ENCODE measurements at places on chromosomes 7 and 10. TPM values are rescaled to one million over a fixed set of nuclear protein-coding genes. Genes with fewer than 3 reads are reported as not detected.
A peak's percentile ranks its signal among the peaks of the same experiment; 100 is the strongest.

DNA sequence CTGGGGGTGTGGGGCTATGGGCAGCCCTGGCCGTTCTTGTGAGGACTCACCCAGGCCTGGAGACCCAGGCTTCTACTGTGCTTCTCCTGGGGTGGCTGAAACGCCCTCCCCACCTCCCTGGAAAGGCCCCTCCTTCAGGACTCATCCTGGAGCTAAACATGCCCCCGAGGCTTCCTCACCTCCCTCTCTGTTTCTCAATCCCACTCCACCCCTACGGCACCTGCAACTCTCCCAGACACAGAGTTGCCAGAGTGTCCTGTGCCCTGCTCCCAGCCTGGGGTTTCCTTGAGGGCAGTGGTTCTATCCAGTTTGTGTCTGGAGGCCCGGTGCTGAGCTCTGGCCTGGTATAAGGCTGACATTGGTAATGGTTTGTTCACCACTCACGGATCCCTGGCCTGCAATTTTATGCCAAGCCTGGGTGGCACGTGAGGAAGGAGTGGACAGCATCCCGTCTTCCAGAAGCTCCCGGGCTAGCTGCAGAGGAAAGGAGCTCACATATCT, 68.0 kb downstream of the GRID1 start:
- no peak for DNase-seq

DNA sequence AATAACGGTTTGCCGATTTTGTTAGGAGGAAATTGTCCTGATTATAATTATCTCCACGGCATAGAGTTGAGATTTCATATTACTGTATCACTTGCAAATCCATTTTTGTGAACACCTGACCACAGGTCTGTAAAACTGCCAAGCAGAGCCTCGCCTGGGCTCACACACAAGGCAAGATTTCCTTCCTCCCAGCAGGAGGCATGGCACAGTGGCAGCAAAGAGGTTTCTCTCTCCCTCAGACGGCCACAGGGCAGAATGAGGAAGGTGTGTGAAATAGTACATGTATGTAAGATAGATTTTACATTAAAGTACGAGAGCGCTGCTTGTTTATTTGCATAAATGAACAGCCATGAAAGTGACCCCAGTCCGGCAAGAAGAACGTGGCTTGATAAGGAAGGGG, 130.1 kb downstream of the CELF2 start:
- DNase-seq, result peak; percentile 47

The TYW1B gene
- 4.6 TPM for total RNA-seq

DNA sequence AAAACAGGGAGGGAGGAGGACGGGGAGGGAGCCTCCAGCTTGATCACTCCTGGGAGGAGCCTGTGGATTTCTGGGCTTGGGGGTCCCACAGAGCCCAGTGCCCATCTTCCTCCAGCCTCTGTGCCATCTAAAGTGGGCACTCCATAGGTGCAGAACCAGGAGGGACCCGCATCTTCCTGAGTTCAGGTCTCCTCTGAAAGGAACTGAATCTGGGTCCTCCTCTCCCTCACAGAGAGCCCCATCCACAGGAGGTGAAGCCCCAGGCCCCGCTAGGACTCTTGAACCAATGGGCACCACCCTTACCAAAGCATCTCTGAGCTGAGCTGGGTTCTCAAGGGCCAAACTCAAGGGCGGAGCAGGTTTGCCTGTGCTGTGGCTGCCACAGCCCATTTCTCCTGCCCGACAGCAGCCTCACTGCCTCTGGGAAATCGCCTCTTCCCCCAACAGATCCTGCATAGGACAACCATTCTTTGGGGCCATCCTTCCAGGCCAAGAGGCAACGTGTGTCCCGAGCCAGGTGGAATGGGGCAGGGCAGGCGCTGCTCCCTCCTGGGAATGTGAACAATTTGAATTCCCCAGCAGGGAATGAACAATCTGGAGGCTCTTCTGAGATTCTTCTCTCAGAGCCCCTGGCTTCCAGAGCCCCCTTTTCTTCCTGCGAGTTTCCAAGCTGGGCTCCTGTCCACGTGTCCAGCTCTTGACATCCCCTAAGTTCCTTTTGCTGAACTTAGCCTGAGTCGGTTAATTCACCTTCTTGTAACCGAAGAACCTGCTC, 411.0 kb upstream of the FOXK1 start:
- no peak for DNase-seq

The SFRP4 gene
- not detected for total RNA-seq

- no peak for DNase-seq
These were observed 28.0 kb downstream of the GRK5 start for GRCh38 chr10:119235356-119235755.

- DNase-seq, result no peak
These were observed 290.9 kb upstream of the SP8 start for GRCh38 chr7:21077602-21078001.

- no peak for DNase-seq
These were observed 40.4 kb downstream of the KCTD7 start for GRCh38 chr7:66669088-66669487.

DNA sequence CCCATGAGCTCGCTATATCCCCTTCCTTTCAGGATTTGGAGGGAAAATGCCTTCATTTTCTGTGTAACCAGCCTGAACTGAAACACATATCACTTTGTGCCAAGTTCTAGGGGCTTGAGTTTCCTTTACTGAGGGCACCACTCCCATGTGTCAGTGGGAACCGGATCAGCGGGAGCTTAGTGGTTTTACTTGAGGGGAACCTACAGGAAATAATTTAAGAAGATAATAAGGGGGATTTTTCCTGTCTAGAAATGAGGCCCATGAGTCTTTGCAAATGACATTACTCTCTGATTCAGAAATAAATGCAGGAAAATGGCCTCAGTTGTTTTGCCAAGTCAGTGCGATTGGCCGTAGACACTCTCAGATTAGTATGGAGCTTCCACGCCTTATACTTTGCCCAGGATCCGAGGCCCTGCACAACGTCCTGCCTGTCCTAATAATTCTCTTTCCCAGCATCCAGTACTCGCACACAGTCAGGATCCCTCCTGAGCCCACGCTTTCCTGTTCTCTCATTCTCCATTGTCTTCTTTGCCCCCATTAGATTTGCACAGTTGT, 86.4 kb upstream of the LYZL1 start:
- no peak for DNase-seq

- DNase-seq, result no peak
These were observed 21.7 kb downstream of the AQP1 start for GRCh38 chr7:30933124-30933974.

DNA sequence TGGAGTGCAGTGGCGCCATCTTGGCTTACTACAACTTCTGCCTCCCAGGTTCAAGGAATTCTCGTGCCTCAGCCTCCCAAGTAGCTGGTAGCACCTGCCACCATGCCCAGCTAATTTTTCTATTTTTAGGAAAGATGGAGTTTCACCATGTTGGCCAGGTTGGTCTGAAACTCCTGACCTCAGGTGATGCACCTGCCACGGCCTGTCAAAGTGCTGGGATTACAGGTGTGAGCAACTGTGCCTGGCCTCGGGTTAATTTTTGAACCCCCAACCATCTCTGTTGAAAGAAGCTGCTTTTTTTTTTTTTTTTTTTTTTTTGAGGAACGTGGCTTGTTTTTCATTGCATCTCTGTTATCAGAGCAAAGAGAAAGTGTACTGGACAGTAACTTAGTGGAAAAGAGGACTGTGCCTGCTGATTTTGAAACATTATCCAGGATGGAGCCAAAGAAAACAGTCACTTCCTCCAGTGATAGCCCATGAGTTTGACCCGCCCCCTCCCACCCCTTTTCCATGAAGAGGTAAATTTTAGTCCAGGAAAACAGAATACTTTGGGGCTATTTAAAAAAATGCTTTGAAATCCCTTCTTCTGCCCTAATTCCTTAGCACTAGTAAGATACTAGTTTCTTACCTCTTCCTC, 38.3 kb downstream of the WBP1L start:
- no peak for DNase-seq

The ATRNL1 gene
- 0.22 TPM for total RNA-seq

- DNase-seq, result no peak
These were observed 52.0 kb downstream of the EEPD1 start for GRCh38 chr7:36204929-36205635.

GRCh38 chr10:89697946-89698345, 3.4 kb upstream of the KIF20B start:
- no peak for DNase-seq

GRCh38 chr7:152544971-152545619, 109.3 kb upstream of the KMT2C start:
- DNase-seq, result no peak

DNA sequence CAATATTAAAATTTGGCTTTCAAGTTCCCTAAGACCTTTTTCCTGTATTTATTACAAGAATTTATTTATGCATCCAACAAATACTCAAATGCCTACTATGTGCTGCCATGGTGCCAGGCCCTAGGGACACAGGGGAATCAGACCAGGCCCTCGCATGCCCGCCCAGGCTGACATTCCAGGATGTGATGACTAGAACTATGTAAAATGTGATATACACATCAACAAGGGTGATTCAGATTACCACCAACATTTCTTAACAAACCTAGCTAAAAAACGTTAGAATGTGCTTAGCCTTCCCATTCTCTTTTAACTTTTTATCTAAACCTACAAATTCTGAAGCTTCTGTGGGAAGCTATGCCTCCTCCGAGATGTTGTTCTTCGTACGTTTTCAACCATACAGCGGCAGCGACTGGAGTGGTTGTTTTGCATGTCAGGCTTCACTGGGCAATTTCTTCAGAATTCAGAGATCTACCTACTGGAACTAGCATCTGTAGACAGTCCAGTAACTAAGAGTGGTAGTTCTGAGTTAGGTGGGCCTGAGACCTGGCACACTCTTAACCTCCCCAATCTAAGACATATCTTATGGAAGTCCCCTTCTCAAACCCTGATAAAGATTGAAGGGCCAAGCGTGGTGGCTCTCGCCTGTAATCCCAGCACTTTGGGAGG, 22.1 kb downstream of the GNA12 start:
- DNase-seq, result no peak

The LRRC61 gene
- 12.8 TPM for total RNA-seq

- no peak for DNase-seq
These were observed 333.2 kb downstream of the RPS24 start for GRCh38 chr10:78366663-78367411.

DNA sequence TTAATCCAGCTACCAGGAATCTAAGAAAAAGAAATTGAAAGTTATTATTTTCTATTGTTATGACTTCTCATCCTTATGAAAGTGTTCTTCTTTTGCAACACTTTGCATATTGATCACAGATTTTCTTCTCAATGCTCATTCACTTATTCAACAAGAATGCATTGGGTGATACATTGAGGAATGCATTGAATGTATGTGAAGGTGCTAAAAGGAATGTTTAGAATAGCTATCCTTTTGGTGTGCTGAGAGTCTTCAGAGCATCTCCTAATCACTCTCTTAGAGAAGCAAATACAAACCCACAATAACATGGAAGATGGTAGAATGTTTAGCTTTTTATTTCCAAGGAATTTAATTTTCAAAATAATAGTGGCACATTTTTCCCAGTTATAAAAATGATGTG, 122.1 kb upstream of the KMT2E start:
- no peak for DNase-seq

The AKR1B15 gene
- not detected for total RNA-seq

- DNase-seq, result no peak
These were observed 41.8 kb downstream of the JCAD start for GRCh38 chr10:30017556-30017955.

DNA sequence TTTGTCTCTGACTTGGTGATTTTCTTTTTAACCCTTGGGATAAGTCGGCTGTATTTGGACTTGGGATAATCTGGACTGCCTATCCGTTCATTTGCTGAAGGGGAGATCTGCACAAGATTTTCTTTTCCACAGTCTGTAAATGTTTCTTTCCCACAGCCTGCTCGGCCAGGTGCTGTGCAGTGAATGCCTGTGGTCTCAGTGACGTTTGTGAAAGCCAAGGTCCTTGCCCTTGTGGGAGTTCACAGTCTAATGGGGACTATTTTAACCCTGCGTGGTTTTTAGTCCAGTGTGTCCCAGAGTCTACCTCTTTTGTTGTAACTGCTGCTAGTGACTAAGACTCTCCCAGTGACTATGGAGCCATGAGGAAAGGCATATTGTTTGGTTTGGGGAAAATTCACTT, 8.9 kb downstream of the PNLIP start:
- no peak for DNase-seq

GRCh38 chr7:70711452-70711851, 420.5 kb upstream of the GALNT17 start:
- DNase-seq, result no peak

GRCh38 chr10:72334825-72335393, 19.8 kb downstream of the DNAJB12 start:
- DNase-seq, result peak; percentile 92

DNA sequence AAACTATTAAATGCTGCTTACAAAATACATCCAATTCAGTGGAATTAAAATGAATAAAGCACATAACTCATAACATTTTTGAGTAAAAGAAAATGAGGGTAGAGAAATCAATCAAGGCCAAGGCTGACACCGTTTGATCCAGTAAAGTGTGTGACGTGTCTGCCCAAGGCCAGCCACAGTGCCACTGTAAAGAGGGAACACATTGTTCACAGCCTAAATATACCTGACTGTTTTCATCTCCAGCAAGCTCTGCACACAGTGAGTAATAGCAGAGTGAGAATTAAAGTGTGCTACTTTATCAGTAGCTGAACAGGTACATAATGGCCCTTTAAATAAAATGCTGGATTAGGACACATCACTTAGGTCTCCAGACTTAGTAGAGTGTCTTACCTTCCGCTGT, 130.8 kb upstream of the DPP6 start:
- DNase-seq, result no peak

- no peak for DNase-seq
These were observed 87.3 kb upstream of the FOXI2 start for GRCh38 chr10:127649642-127650041.

- no peak for DNase-seq
These were observed 85.7 kb upstream of the GLCCI1 start for GRCh38 chr7:7882888-7883287.

All from activated CD4-positive, alpha-beta T cell treated with anti-CD3 and anti-CD28 coated beads, Interleukin-2, amount 10 ng/mL, durations not matched to agents 7 days and 5 days (primary cell).